NT2/D1 (cell line): ENCODE measurements at places on chromosomes 5 and 9.
A peak's percentile ranks its signal among the peaks of the same experiment; 100 is the strongest.

- DNase-seq = no peak
Observed at GRCh38 chr5:61784341-61784740, 452.3 kb downstream of the ZSWIM6 start.

DNA sequence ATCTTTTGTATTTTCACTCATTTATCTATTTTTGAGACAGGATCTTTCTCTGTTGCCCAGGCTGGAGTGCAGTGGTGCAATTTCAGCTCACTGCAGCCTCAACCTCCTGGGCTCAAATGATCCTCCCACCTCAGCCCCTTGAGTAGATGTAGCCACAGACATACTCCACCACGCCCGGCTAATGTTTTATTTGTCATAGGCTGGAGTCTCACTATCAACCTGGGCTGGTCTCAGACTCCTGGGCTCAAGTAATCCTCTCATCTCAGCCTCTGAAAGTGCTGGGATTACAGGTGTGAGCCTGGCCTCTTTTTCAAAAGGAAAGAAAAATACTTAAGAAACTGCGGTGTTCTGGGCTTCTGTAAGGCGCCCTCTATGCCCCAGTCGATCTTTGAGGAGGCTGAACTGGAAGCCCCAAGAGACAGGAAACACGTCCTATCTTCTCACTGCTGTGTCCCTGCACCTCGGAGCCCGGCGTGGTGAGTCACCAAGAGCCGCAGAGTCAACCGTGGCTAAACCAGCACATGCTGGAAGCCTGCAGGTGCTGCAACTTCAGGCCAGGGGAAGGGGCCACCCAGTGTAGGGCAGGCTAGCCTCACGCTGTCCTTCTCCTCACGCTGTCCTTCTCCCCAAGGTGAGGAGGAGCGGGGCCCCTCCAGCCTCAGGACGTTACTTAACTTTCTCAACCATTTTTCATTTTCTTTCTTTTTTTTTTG, 15.2 kb upstream of the LHX3 start:
- no peak for DNase-seq

GRCh38 chr9:137028263-137029057, 423 bp upstream of the ABCA2 start:
- no peak for DNase-seq

DNA sequence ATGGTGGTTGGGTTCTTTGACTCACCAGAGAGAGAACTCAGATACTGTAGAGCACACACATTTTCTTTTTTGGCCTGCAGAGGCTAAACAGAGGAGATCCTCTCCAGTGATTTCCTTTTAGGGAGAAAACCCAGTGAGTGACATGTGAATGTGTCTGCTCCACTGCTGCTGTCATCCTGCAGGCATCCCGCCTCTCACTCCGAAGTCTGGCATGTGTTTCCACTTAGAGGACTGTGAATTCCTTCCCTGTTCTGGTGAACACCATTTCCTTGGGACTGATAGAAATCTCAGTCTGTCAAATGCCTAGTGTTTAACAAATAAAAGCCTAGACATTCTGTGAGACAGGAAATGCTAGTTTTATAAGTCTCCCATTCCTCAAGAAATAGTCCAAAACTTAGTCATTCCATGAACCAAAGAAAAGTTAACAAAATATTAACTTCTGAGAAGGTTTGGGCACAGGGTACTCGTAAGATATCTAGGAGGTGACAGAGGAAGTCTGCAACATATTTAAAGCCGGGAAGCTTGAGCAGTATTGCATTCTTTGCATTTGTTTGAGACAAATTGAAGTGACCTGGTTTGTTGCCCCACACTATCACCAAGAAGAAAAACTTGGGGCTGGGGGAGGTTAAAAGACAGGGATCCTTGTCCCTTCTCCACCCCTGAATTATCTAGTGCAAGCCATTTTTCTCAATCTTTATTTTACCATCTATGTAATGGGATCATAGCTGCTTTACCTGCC, 74.9 kb upstream of the NIPAL4 start:
- DNase-seq = peak; percentile 30

- DNase-seq = no peak
Observed at GRCh38 chr5:172105811-172106210, 82.2 kb downstream of the STK10 start.

- DNase-seq = no peak
Observed at GRCh38 chr5:50763351-50763750, 96.9 kb downstream of the PARP8 start.

DNA sequence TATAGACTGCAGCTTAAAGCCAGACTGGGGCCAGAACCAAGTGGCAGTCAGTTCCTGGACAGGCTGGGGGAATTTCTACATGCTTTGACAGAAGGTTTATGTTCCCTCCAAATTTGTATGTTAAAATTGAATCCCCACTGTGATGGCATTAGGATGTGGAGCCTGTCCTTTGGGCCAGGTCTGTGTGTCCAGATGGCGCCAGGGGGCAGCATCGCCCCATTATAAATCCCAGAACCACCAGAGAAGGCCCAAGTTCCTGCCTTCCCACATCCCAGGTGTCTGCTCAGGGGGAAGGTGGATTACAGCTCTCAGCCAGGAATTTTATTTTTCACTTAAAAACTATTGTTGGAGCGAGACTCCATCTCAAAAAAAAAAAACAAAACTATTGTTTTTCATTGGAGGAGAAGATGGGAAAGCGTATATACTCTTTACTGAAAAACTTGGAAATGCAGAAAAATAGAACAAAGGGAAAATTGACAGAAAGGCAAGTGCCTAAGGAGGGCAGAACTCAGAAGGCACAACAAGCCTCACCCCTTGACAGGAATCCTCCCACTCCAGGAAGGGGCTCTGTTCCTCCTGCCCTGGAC, 5.0 kb downstream of the IL3 start:
- peak; percentile 28 for DNase-seq

- no peak for DNase-seq
Observed at GRCh38 chr5:10669983-10670382, 91.1 kb downstream of the DAP start.

DNA sequence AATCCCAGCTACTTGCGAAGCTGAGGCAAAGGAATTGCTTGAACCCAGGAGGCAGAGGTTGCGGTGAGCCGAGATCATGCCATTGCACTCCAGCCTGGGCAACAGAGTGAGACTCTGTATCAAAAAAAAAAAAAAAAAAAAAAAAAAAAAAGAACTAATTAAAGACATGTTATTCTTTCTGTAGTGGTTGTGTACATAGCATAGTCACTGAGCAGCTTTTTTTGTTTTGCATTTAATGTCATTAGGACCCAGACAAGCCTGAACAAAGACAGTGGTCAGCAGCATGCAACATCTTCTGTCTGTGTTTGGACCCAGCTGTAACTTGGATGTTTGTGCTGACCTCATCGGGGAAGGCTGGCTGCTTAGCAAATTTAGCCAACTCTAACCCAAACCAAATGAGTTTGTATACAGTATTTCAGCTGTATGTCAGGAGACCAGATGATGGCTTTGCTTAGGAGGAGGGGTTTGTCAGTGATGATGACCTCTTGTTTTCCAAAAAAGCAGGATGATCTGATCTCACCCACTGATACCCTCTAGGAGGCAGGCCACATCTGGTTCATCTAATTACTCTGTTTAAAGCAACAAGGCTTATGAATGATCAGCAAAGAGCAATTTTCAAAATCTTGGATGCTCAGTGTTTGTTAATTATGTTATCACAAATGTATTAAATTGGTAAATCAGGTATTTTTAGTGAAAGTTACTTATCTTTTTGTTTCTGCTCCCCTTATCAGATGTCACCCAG, 39.5 kb downstream of the SNCAIP start:
- DNase-seq = no peak

GRCh38 chr9:68585034-68585761, 44.5 kb upstream of the TMEM252 start:
- no peak for DNase-seq

DNA sequence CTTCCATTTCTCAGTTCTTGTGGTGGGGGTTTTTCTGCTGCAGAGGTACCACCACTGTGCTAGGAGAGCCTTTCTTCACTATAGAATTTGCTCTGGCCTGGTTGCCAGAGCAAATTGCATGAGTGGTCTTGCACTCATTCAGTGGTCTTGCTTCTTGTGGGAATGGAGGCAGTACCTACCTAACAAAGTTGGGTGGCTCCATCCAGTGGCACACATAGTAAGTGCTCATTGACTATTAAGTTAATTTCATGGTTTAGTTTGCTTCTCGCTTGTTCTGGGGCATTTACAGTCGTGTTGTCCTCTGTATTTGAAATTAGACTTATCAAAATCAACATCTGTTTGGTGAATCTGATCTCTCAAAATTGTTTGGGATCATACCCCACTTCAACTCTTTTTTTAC, 23.0 kb downstream of the SLC28A3 start:
- no peak for DNase-seq

DNA sequence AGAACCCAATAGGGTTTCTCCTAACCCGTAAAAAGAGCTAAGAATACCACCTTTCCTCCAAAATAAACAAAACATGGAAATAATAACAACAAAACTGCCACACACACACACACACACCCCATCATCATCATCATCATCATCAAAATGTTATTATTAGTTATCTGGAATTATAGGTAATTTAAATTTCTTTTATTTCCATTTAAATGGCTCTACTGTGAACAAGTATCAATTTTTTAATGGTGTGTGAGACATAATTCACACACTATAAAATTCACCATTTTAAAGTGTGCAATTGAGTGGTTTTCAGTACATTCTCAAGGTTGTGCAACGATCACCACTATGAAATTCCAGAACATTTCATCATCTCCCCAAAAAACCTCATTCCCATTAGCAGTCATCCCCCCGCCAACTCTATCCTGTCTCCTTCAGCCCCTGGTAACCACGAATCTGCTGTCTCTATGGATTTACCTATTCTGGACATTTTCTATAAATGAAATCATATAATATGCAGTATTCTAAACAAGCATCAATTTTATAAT, 172.7 kb downstream of the ROR2 start:
- no peak for DNase-seq

DNA sequence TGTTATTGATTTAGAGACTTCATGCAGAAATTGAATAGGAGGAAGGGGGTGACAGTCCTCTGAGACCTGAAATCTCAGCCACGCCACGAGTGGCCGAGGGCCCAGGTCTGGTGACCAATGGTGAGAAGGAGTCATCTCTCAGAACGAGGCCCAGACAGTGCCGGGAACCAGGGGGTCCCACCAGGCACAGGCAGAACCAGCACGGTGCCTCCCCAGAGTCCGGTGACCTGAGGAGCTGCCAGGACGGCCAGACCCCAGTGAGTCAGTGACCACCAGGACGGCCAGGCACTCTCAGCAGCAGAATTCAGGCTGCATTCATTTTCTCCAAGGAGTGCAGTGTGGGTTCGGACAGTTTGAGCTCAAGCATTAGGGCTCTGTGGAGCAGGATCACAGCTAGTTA, 43.8 kb upstream of the NKD2 start:
- DNase-seq = no peak

DNA sequence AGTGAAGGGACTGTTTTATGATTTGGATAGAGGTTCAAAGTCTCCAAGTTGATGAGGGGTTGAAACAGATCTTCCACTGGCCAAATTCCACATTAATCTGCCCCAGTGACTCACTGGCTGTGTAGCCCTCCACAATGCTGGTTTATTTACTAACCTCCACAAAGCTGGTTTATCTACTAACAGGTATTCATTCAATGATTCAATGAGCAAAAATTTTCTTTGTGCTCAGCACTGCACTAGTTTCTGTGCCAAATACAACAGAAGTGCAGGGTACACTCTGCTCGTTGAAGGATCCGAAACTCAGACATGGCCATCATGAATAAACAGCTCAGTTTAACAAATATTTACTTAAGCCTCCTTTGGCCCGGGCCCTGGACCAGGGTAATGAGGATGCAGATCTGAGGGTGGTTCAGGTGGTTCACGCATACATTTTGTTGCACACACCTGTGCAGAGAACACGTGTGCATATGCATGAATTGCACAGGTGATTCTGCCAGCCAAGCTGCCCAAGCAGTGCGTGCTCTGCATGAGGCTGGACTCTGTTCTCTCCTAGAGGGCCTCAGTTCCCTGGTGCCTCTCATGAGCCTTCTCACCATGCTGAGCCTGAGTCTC, 71.0 kb downstream of the SH3PXD2B start:
- no peak for DNase-seq

DNA sequence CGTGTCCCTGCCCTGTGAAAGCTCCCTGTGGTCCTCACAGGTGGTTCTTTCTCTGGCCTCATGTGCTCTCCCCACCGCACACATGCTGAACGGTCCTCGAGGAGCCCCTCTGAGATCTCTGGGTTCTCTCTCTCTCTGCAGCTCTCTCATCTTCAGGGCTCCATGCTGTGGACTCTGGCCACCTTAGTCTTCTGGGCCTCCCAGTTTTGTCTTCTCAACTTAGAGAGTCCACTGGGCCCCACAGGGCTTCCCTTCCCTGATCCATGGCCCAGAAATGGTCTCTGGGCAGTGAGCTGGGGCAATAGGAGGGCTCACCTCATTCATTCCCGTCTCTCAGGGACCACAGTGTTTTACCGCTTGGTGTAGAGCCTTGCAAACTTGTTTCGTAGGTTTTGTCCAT, 26.4 kb downstream of the FGD3 start:
- DNase-seq = no peak

DNA sequence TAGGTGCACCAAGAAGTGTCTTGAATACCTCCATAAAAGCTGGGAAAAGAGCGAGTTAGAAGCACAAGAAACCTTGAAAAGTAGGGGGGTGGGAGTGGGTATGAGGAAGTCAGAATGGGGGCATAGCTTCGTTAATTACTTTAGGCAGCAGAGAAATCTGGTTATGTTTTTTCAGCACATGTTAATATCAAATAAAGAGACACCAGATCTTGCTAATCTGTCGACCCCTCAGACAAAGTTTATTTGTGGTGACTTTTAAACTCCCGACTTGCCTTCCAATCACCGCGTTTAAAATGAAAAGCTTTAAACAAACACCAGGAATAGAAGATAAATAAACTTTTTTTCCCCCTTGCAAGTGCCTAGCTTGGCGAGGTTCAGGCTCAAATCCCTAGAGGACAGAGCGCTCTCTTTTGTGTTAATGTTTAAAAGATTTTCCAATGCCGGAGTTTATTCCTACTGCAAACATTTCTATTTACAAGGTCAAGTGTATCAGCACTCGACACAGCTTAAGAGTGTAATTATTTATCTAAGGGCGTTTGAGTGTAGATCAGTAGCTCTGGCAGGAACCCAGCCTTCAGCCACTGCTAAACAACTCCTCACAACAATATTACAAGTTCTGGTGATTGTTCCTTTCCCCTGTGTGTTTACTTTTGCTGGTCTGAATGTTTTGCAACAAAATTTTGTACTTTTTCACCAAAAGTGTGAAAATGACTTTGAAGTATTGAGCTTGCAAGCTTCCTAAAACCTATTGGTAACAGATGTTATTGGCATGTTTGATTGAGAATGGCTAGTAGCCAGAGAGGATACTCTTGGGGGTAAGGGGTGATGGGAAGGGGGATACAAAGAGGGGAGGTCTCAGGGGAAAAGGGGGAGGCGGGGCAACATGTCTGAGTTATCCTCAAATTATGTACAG, 3.8 kb downstream of the GAS1 start:
- no peak for DNase-seq

- no peak for DNase-seq
Observed at GRCh38 chr9:1285526-1285925, 235.4 kb downstream of the DMRT2 start.

DNA sequence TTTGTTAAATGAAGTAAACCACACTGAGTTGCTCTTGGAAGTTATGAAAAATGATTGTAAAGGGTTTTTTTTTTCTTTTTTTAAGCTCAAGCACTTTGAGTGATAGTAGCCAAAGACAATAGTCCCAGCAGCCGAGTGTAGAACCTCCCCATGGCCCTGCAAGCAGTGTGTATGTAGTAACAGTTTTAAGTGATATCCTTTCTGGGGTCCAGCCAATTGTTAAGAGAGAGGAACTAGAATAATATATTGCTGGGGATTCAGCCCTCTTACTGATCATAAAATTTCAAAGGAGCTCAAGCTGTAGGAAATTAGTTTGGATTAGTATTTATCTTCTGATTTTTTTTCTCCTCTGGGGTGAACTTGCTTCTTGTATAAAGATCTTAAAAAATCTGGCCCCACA, 43.2 kb downstream of the NPR3 start:
- no peak for DNase-seq
